ENCODE measurements at places on chromosomes 12 and 14.

- peak; percentile 31 for DNase-seq
These were observed 112.2 kb upstream of the USP44 start for GRCh38 chr12:95663525-95663924.

- DNase-seq, result peak; percentile 57
These were observed 21.5 kb upstream of the IFNG start for GRCh38 chr12:68180792-68181744.

- DNase-seq, result no peak
These were observed 54.4 kb downstream of the AKAP6 start for GRCh38 chr14:32383364-32384009.

DNA sequence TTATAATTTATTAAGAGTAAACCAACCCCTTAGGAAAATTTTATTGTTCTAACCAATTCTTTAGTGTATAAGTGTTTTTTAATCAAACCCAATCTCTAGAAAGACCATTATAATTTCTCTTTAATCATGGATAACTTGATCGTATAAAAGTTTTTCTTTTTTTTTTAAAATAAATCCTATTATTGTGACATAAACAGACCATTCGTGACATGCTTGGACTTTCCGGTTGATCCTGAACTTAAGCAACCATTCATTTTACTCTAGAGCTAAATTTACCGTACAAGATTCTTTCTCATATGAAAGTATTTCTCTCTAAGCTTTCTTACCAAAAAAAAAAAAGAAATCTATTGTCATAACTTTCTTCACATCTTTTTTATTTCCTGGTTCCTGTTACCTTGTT lies 32.6 kb upstream of the SLC38A4 start:
- DNase-seq, result no peak

DNA sequence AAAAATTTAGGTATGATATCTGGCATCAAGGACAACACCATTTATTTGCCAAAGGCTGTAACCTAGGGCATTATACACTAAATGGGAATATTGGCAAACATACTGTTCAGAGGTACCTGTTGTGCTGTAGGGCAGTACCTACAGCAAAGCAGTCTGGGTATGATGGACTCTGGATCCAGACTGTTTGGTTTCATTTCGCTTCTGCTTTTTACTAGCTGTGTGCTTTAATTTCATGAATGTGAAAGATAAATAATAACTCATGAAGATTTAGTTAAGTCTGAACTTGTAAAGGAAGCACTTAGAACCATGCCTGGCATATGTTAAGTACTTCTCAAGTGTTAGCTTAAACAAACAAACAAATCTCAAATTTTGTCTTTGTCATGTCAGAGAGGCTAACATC lies 17.7 kb upstream of the SLC38A2 start:
- peak; percentile 13 for DNase-seq

DNA sequence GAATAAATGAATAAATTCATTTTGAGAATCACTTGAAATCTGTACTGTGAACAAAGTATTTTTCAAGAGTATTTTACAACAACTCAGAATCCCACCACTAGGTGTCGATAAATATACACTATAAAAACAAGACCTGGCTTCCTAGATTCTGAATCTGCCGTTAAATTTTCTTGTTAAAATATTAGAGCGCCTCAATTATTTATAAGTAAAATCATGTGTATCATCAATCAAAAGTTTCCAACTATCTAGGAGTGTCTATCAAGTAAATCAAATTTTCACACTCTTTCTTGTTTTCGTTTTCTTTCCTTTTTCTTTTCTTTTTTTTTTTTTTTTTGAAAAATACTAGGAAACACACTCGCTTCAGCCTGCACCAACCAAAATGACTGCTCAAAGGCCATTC lies 179.2 kb upstream of the DCN start:
- peak; percentile 75 for DNase-seq

DNA sequence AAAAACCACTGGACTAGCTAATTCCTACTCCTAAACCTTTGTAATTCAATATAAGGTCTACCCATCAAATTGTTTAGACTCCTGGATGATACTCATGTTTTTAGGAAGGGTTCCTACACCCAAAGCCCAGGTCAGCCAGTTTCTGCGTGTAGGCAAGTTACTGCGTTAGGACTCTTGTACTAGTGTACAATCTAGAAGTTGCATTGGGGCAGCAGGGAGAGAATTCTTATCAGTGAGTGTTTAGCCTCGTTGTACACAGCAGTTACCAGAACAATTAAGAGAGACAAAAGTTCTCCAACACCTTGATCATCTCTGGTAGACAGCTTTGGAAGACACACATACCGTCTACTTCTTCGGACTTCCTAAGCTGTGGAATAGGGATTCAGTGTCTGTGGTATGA lies 29.2 kb downstream of the FBXL14 start:
- DNase-seq, result no peak

DNA sequence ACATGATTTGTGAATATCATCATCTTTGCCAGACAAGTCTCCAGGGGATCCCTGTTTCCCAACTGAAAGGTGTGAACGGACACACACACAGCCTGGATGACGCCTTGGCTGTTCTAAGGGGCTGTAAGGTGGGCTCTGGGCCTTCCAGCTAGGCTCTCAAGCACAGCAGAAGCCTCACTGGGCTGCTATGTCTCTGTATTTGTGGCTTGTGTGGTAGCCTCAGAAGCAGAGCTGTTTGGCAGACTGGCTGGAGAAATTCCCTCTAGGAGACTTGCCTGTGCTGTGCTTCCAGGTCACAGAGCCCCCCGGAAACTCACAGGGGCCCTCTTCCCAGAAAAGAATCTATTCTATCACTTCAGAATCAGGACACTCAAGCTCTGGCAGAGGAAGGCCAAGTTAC lies 21.4 kb downstream of the OTUB2 start:
- DNase-seq, result no peak

DNA sequence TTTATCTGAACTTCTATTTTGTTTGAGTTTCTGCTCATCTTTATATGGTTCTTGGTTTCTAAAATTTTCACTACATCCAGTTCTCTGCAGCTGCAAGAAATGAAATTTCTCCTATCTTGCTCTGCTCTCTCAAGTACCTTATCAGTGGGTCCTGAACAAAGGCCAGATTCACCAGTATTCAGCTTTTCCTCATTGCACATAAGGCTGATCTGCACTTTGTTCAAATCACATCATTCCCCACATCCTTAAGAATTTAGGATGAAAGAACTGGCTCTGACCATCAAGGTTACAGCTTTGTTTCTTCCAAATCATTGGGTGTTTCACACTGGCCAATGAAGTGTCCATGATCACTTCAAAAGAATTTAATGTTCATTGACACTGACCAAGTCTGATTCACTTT lies 211.4 kb downstream of the GRIN2B start:
- no peak for DNase-seq

DNA sequence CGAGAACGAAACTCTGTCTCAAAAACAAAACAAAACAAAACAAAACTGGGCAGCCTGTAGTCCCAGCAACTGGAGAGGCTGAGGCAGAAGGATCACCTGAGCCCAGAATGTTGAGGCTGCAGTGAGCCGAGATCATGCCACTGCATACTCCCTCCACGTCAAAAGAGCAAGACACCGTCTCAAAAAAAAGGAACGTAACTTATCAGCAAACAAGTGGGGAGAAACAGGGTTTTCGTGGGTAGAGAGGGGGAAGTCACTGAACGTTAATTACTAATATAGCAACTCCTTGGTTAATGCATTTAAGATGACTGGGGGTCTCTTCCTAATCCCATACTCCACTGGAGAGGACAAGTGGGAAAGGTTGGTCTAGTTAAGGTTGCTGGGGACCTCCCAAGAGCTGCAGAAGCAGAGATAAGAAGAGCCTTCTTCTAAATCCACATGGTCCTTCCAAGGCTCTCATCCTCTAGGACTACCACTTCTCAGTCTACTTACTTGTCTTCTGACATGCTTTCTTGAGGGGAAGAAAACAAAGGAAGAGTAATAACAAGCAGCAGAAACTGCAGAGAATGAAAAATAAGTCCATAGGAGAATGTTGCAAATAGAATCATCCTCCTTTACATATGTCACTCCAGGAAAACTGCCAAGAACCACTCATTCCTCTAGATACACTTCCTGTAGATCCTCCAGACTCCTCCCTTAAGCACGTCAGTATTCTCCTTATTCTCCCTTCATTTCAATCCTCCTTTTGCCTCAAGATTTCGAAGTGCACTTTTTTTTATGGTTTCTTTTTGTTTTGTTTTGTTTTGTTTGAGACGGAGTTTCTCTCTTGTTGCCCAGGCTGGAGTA lies 5.8 kb downstream of the NUMB start:
- peak; percentile 96 for DNase-seq

DNA sequence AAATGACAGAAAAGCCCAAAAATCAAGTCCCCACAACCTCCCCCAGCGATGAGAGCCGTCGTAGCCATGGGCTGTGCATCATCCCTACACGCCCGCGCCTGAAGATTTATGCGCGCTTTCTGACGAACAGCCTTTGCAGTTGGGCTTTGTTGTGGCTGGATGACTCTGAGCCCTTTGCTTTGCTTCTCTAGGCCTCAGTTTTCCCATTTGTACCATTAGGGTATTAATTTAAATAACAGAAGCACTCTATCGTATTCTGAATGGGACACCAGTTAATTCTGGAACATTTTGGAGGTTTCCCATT lies 24.2 kb downstream of the SFSWAP start:
- DNase-seq, result no peak

DNA sequence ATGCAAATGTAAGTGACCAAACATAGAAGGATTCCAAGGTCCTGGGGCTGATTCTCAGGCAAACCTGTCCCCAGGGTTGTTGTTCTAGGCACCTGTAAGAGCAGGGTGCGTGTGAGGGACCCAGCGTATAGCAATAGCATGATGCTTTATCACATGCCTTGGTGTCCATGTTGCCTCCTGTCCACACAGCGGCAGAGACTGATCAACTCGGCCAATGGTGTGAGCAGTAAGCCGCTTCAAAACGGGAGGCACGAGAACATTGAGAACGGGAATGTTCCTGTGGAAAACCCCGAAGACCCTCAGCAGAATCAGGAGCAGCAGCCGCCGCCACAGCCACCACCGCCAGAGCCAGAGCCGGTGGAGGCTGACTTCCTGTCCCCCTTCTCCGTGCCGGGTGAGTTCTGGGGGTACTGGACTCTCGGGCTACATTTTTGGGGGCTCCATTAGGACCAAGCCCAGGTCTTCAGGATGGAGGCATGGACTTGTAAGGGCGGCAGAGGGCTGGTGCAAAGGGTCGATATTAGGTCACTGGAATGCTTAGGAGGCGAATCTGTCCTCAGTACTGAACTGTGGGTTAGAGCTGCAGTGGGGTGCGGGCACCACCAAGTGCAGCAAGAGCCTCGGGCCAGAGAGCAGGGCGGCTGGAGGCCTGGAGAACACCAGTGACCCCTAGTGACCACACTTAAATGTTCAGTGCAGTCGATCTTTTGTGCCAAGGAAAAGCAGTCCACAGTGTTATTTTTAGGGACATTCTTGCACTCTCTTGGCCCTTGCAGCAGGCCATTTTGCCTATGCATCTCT lies 57.2 kb upstream of the RIN3 start:
- peak; percentile 86 for DNase-seq

GRCh38 chr14:33114331-33114730 lies 175.7 kb downstream of the NPAS3 start:
- no peak for DNase-seq

DNA sequence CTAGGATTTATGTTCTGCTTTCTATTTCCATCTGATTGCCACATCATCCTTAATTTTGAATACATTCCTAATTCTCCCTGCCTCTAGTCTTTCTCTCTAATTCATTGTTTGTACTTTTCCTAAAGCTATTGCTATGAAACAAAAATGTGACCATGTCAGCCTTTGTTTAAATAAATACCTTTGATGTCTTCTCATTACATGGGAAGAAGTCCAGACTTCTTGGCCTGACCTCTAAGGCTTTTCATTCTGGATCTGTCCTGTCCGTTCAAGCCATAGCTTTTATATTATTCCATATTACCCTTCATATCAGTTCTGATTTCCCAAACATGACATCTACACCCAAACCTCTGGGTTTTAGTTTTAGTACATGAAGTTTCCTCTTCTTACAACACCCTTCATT lies 91.4 kb downstream of the CDK17 start:
- DNase-seq, result peak; percentile 42

DNA sequence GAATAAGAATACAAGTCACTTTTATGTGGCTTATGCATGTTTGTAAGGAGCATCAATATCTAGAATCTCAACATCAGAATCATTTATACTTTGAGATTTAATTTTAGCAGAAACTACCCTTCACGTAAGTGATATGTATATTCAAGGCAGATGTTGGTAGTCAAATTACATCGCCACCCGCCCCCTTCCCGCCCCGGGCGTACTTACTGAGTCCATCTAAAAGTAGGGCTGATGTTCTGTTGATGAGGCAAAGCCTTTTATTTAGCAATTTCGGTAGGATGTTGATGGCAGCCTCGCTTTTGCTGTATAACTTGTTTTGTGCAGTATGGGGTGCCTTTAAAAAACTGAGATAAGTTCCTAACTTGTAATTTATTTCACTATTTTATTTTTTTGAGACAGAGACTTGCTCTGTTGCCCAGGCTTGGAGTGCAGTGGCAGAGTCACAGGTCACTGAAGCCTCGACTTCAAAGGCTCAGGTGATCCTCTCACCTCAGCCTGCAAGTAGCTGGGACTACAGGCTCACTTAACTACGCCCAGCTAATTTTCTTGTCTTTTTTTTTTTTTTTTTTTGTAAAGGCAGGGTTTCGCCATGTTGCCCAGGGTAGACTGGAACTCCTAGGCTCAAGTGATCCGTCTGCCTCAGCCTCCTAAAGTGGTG lies 30.8 kb downstream of the KTN1 start:
- DNase-seq, result no peak

GRCh38 chr12:97048421-97049035 lies 141.5 kb downstream of the NEDD1 start:
- DNase-seq, result no peak

GRCh38 chr12:77923882-77924281 lies 93.2 kb downstream of the NAV3 start:
- no peak for DNase-seq

All from choroid plexus epithelial cell (primary cell).